ENCODE measurements at places on chromosomes 2 and 18.

DNA sequence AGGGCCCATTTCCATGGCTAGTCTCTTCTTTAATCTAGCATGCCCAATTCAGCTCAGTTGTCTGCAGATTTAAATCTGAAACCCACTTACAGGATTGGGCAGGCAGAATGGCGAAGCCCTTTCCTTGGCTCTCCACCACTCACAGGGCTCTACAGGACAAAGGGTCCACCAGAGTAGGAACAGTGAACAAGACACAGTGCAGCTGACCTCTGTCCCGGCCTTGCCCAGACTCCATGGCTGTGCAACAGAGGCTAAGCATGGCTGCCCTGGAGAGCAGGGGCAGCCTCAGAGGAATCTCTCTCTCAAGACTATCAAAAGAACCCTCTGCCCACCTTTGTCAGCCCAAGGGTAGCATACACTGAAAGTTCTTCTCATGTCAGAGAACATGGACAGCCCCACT, 9.7 kb upstream of the ATP6V1B1 start:
- DNase-seq, result no peak

DNA sequence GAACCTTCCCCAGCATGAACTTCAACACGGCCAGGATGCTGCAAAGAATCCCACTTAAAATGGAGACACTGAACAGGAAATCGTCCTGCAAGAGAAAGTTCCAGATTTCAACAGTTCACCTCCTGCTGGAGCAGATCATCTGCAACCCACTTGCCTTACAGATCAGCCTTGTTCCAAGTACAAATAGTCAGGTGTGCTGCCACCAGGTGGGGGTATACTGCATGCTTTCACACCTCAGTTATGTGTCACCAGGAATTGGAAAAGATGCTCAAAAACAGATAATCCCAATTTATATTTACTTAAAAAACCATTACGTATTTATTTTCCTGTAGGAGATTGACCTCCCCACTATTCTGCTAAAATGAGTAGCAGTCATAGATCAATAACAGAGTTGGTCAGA, 212.3 kb downstream of the MGAT5 start:
- DNase-seq, result no peak

DNA sequence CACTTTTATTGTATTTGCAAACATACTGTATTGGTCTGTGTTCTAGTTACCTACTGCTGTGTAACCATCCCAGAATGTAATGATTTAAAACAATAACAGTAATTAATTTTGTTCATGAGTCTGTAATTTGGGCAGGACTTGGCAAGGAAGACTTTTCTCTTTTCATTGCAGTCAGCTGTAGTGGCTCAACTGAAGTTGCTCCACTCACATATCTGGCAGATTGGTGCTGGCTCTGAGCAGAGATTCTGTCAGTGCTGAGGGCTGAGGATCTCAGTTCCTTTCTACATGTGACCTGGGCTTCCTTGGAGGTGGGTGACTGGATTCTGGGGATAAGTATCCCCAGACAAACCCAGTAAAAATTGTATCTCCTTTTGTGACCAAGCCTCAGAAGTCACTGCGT, 26.6 kb downstream of the PTPN4 start:
- DNase-seq, result no peak

DNA sequence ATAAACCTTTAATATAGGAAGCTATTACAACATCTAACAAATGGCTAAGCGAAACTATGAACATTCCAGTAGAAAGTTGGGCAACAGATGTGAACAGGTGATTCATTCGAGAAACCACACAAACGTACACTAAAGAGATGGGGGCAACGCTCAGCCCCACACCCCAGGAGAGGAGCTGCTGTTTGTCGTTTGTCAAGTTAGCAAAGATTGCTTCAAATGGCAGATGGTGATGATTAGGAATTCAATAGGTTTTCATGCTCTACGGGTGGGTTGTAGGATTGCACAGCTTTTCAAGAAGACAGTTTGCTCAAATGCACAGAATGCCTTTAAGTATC, 154.7 kb upstream of the HDAC4 start:
- DNase-seq, result no peak

DNA sequence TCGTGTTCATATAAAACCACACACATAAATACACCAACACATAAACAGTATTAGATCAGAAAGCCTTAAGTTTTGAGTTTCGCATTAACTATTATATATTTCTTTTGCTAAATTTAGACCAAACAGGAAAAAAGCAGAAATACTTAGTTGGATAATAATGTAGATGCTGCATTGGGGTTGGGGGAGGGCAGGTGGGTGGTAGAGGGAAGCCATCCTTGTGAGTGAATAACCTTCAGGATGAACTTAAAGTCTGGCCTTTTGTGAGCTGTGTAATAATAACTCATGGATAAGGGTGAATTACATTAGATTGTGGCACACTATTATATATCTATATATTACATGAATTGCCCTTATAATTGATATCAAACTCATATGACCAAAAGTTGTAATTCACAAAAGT, 174.7 kb downstream of the WDR7 start:
- DNase-seq, result no peak

DNA sequence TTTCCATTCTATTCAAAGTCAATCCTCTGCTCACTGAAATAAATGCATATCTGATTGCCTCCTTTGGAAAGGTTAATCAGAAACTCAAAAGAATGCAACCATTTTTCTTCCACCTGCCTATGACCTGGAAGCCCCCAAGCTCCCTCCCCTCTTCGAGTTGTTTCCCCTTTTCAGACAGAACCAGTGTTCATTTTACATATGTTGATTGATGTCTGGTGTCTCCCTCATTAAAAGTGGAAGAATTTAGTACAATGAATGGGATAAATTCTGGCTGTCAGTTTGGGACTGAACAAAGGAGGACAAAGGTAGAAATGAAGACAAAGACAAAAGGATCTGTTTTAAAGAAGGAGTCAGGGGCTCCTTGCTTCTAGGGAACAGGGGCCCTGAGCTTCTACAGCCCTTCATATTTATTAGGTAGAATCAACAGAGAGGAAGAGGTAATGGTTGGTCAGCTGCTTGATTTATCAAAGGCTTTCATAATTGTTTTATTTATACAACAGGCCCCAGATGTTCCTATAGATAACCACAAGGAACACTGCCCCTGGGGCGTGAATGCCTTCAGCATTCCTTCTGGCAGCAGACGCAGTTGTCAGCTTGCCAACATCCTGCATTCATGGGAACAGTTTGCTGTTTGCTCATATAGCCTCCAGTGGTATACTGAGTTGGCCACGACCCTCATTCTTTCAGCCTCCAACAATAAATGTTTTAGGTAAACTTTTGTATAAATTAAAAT, 949.8 kb upstream of the LRATD1 start:
- no peak for DNase-seq

GRCh38 chr2:422676-423435, 135.0 kb upstream of the ALKAL2 start:
- no peak for DNase-seq
